ENCODE measurements at places on chromosomes 11 and 22. TPM values are rescaled to one million over a fixed set of nuclear protein-coding genes. Genes with fewer than 3 reads are reported as not detected.

The ABCC8 gene
- 1.3 TPM for polyA plus RNA-seq

The C11orf16 gene
- polyA plus RNA-seq, result not detected

The DBX1 gene
- not detected for polyA plus RNA-seq

The LRRC55 gene
- 0.04 TPM for polyA plus RNA-seq

The APLNR gene
- 7.2 TPM for polyA plus RNA-seq

The BANF1 gene
- polyA plus RNA-seq, result 234 TPM

The MS4A4A gene
- 8.9 TPM for polyA plus RNA-seq

The INSC gene
- 0.59 TPM for polyA plus RNA-seq

DNA sequence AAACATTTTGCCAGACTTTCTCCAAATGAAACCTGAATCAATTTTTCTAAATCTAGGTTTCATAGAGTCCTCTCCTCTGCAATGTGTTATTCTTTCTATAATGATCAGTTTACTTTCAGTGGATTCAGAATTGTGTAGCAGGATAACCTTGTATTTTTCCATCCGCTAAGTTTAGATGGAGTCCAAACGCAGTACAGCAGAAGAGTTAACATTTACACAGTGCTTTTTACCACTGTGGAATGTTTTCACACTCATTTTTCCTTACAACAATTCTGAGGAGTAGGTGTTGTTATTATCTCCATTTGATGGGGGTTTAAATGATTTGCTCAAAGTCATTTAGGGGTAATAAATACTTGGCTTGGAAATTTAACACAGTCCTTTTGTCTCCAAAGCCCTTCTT, 9.6 kb downstream of the RAG1 start:
- no peak overlapping the region for H3K27ac ChIP-seq
- DNase-seq, result no peak
- H3K4me1 ChIP-seq, result peaks cover 5% of the 10 kb centered on the region
- no peak overlapping the region for H3K4me3 ChIP-seq
- no peaks in the 10 kb centered on the region for H3K27me3 ChIP-seq

- H3K4me1 ChIP-seq, result peaks cover 29% of the 10 kb centered on the region
- peaks cover 7% of the 10 kb centered on the region for H3K36me3 ChIP-seq
- H3K27ac ChIP-seq, result peak within 1 kb of the TSS; percentile 93
- H3K27me3 ChIP-seq, result no peaks in the 10 kb centered on the region
Measured at GRCh38 chr11:120324932-120325810, at the start of gene TLCD5. Gene TLCD5, plus strand, starts transcription at chr11:120325299. Its CDS starts 2,143 bp downstream, at chr11:120327442.

- H3K27me3 ChIP-seq, result no peaks in the 10 kb centered on the region
- H3K4me3 ChIP-seq, result no peak overlapping the region
- DNase-seq, result no peak
Measured at GRCh38 chr11:15212876-15213275, 98.2 kb downstream of the INSC start.

DNA sequence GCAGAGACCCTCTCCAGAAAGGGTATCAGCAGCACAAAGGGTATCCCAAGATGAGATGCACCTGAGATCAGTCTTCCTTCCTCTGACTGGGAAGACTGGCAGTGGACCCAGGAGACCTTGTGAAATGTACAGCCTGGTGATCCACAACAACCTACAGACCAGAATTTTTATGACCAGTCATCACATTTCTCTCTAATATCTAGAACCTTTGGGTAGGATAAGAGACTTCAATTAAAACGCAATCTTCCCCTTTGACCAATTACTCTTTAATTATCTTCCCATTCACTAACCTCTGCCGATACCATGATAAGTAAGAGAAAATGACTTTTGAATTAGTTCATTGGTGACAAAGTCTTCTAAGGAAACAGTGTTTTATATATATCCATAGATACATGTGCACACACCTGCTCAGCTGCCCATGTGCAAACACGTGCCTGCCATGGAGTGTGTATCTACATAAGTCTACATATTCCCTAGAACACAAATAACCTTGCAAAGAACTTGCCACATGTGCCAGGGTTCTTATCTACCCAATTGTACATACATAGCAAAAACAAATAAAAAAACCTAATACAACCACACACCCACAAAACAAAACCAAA, 44.2 kb upstream of the SLC5A1 start:
- no peaks in the 10 kb centered on the region for H3K27me3 ChIP-seq
- no peak overlapping the region for H3K27ac ChIP-seq
- no peak for DNase-seq
- H3K4me3 ChIP-seq, result no peak overlapping the region
- no peaks in the 10 kb centered on the region for H3K36me3 ChIP-seq
- H3K4me1 ChIP-seq, result no peaks in the 10 kb centered on the region

DNA sequence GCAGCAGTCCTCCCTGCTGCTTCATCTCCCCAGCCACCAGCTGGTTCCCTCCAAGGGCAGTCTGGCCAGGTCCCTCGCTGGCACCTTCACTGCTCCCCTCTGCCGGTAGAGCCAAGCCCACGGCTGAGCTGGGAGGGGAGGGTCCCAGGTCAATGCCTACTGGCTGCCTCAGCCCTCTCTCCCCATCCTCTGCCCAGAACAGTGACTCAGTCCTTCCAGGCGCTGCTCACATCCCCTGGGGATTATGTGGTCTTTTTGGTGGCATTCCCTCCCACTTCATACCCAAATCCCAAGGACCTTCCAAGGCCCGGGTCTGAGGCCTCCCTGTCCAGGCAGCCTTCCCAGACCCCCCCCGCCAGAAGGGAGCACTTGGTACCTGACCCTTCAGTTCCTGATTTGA, 44.9 kb downstream of the WNT7B start:
- no peaks in the 10 kb centered on the region for H3K36me3 ChIP-seq
- no peak overlapping the region for H3K4me3 ChIP-seq
- no peaks in the 10 kb centered on the region for H3K27me3 ChIP-seq

DNA sequence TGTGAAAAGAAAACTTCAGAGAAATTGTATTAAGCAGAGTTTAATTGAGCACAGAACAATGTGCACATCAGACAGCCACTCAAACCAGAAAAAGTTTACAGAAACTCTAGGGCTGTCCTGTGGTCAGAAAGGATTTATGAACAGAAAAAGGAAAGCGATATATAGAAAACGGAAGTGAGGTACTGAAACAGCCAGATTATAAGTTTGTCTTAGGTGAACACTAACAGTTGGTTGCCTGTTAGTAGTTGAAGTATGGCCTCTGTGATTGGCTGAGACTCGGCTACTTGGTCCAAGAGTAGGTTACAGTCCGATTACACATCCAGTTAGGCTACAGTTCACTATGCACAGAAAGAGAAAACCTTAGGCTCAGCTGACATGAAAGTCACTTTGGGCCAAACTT, 1232.5 kb upstream of the RAG2 start:
- no peaks in the 10 kb centered on the region for H3K36me3 ChIP-seq
- no peak overlapping the region for H3K27ac ChIP-seq
- H3K27me3 ChIP-seq, result no peaks in the 10 kb centered on the region
- no peak overlapping the region for H3K4me3 ChIP-seq

DNA sequence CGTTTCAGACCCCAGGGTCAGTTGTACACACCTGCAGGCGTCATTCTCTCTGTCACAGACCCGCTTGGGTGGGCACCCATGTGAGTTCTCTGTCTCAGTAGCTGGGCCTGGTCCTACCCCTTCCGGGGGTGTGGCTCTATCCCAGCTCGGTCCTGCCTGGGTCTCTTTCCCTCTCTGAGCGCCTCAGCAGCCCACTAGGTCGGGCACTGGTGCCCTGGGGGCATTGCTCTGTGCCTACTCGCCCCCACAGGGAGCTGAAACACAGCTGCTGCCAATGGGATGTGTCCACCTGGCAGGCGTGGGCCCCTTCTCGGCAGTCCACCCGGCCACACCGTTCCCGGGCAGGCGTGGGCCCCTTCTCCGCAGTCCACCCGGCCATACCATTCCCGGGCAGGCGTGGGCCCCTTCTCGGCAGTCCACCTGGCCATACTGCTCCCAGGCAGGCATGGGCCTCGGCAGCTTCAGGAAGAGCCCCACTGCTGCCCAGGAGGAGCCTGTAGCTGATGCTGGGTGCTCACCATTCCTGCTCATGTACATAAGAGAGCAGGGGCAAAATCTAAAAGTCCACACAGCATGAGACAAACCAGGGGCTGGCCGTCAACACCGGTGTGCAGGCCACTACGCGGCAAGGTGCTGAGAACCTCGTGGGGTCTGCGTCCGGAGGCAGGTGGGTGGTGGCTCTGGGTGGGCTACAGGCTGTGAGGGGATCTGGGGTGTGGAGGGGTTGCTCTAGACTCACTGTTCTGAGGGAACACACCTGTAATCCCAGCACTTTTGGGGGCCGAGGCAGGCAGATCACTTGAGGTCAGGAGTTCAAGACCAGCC, 12.3 kb downstream of the MLC1 start:
- H3K27me3 ChIP-seq, result peaks cover 18% of the 10 kb centered on the region
- no peak overlapping the region for H3K27ac ChIP-seq
- H3K4me1 ChIP-seq, result no peaks in the 10 kb centered on the region
- no peak for DNase-seq
- H3K36me3 ChIP-seq, result no peaks in the 10 kb centered on the region

DNA sequence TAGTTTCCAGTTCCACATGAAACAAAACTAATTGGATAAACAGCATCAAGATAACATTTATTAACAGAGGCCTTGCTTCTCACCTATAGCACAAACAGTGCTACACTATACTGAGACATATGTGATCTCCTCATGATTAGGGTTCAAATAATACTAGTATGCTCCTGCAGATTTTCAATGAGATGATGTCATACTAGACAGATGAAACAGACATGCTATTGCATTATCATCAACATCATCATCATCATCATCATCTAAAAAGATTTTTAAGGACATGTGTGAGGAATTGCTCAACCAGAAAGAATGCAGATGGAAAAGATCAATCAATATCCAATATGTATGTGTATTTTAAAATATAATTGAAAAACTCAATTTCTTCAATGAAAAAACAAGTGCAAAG, 932.3 kb downstream of the METTL15 start:
- H3K4me1 ChIP-seq, result no peaks in the 10 kb centered on the region
- H3K27me3 ChIP-seq, result no peaks in the 10 kb centered on the region
- no peaks in the 10 kb centered on the region for H3K36me3 ChIP-seq
- no peak overlapping the region for H3K27ac ChIP-seq
- H3K4me3 ChIP-seq, result no peak overlapping the region

- H3K4me1 ChIP-seq, result no peaks in the 10 kb centered on the region
- no peaks in the 10 kb centered on the region for H3K27me3 ChIP-seq
- no peak overlapping the region for H3K4me3 ChIP-seq
- DNase-seq, result no peak
Measured at GRCh38 chr11:96267001-96267495, 75.9 kb downstream of the MAML2 start.

GRCh38 chr22:31991102-31991839, 46.9 kb downstream of the YWHAH start:
- H3K4me1 ChIP-seq, result no peaks in the 10 kb centered on the region
- H3K27me3 ChIP-seq, result peaks cover 3% of the 10 kb centered on the region
- H3K27ac ChIP-seq, result no peak overlapping the region
- no peaks in the 10 kb centered on the region for H3K36me3 ChIP-seq

GRCh38 chr22:25012741-25013143, 60.2 kb downstream of the KIAA1671 start:
- H3K27ac ChIP-seq, result peak overlapping the region; percentile 57
- no peak overlapping the region for H3K4me3 ChIP-seq
- H3K36me3 ChIP-seq, result no peaks in the 10 kb centered on the region

Data from heart right ventricle (tissue), 16 donors.